Placental pericyte (primary cell): ENCODE measurements at places on chromosomes 16 and 17. TPM values are rescaled to one million over a fixed set of nuclear protein-coding genes. Genes with fewer than 3 reads are reported as not detected.

Gene KRTAP2-1
- not detected in 2 replicates for total RNA-seq

Gene WSCD1
- 0.14 and 1.8 TPM in 2 replicates for total RNA-seq

Gene B4GALNT2
- total RNA-seq, result 0.66 and 2.4 TPM in 2 replicates

Gene CCDC200
- not detected in 2 replicates for total RNA-seq
